ENCODE measurements at places on chromosomes 4 and X.

- no peak for DNase-seq
Measured at GRCh38 chr4:106773076-106773905, 262.8 kb downstream of the DKK2 start.

DNA sequence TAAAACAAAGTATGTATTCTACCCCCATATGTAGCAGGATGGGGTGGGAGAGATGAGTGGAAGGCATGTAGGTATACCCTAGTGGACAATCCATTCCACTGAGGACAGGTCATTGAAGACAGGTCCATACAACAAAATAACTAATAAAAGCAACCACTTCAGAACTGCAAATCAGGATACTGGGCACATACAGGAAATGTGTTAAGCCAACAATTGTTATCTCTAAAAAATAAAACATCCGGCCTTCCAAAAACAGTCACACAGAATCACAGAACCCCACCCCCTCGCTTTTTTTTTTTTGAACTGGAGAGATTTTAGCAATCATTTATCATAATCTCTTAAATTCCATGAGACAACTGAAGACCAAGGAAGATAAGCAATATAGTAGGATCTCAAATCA, 112.9 kb downstream of the FRYL start:
- DNase-seq: no peak

GRCh38 chr4:108034565-108034964, 44.9 kb downstream of the HADH start:
- DNase-seq: no peak

- DNase-seq: peak; percentile 67
Measured at GRCh38 chr4:184163813-184164212, 53.9 kb downstream of the ENPP6 start.

DNA sequence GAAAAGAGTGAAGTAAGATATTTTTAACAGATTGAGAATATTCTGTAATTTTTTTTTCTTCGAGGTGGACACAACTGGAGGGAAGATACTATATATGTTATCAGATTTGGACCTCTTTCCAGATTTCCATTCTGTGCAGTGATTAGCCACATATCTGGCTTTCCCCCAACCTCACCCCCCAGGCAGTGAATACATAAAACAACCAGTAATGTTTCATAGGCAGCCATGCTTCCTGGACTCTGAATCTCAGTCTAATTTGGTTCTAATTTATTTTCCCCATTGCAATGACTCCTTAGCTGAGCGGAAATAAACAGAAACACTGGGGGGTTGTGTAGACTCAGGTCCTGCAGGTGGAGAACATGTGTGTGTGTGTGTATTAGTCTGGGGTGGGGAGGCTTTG, 226.5 kb downstream of the FBXW7 start:
- DNase-seq: no peak

GRCh38 chr4:149741186-149741831, 74.3 kb downstream of the IQCM start:
- DNase-seq: no peak

DNA sequence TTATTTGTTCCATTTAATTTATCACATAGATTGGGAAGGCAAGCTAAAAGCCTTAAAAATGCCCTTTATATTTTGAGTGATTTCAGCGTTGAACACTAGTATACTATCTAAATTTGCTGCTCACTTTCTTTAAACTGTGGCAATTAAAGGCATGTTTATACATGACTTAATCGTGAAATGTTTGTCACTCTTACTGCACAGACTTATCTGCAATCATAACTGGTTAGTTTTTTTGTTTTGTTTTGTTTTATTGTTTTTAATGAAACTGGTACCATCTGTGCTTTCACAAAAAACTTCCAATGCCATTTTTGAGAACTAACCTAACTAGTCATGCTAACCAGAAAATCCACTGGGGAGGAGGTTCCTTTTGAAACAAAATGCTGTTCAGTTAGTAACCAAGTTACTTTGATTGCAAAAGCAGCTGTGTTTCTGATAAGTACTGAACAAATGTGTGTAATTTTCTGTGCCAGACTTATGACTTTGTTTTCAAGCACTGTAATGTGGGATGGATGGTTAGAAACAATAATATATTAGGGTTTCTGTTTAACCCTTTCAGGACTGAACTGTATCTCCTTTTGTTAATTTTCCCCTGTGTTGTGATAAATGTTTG, 56.1 kb downstream of the CCKAR start:
- DNase-seq: no peak

- peak; percentile 13 for DNase-seq
Measured at GRCh38 chr4:53644607-53645006, 53.3 kb upstream of the LNX1 start.

DNA sequence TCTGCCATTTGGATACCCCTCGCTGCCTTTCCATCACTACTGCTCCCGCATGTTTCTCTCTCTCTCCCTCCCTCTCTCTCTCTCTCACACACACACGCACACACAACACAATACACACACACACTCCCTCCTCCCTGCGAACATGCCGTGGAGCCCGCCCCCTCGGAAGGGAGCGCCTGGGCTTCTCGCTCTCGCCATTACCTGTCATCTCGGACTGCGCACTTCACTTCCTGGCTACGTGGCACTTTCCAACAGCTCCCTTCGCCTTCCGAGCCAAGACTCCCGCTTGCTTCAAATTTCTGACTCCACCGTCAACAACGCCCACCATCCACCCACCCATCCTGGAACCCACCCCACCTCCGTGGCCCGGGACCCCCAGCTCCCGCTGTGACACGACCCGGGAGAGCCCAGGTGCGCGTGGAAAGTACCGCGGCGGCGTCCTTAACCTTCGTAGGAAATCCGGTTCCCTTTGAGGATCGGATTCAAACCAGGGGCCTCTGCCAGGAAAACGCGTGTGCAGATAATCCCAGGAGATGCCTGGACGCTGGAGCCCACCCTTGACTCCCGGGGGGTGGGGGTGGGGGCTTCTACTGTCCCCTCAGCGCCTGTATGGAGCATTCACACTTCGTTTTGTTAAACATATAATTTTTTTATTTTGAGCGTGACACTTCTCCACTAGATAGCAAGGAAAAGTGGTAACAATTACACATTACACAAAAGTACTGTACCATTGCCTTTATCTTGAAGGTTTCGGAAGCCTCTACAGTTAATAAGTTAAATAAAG, 12.5 kb downstream of the ARX start:
- DNase-seq: no peak

- DNase-seq: no peak
Measured at GRCh38 chr4:34250562-34250961, 1993.8 kb downstream of the ARAP2 start.

- no peak for DNase-seq
Measured at GRCh38 chr4:185307136-185307950, 88.4 kb downstream of the LRP2BP start.

- DNase-seq: peak; percentile 78
Measured at GRCh38 chrX:20313899-20314298, 47.2 kb upstream of the RPS6KA3 start.

- no peak for DNase-seq
Measured at GRCh38 chr4:81566161-81566591, 94.5 kb upstream of the RASGEF1B start.

Measured in HL-60 (cell line).